Panc1 (cell line): ENCODE measurements at places on chromosomes 16 and 17.

- DNase-seq: no peak
These were observed 9.4 kb downstream of the TOX3 start for GRCh38 chr16:52537516-52537915.

DNA sequence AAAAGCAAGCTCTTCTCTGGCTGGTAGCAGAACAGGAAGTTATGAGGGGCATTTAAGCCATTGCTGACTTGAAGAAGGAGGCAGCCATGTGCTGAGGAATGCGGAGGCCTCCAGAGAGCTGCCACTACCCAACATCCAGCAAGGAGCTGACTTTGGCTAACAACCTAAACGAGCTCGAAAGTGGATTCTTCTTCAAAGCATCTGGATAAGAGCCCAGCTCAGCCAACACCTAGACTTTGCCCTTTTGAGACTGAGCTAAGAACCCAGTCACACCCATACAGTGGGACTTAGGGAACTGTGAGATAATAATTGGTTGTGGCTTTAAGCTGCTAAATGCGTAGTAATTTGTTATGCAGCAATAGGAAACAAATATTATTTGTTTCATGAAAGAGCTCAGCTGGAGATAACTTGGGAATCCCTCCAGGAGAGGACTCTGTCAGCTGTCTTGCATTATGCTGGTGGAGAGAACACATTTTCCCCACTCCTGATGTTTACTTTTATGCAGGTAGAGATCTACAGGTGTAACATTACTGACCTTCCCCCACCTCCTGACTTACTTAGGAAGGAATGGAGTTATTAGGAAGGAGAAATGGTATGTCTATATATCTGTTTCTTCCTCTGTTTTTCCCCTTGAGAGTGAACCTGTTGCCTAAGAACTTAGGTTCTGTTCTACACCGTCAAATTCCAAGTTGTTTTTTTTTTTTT lies 52.7 kb upstream of the ZNF629 start:
- DNase-seq: no peak

DNA sequence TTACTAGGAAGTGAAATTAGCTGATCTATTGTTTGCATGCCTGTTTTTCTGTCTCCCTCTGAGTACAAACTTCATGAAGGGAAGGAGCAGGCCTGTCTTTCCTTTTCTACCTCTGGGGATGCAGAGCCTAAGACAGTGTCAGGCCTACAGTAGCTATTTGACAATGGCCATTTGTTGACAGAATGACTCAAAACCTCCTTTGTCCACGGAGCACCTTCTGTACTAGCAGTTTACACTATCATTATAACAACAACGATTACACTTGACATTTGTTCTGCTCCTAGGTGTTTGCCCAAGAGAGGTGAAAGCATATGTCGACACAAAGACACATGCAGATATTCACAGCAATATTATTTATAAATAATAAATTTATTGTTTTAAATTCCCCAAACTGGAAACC lies 132.3 kb upstream of the IRX3 start:
- DNase-seq: no peak

DNA sequence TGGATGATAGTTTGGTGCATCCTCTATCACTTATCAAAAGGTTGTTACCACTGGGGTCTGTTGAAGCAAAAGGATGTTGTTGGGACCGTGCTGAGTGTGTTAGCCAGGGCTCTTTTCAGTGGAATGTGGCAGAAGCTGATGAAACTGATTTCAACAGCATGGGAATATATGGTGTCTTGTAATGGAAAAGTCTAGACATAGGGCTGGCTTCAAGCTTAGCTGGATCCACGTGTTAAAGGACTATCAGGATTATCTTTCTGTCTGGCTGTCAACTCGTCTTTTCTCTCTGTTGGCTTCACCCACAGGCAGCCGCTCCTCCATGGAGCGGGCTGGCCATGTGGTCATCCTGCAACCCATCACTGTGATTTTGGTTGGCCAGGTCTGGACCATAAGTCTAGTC lies 8.7 kb downstream of the SNX29 start:
- DNase-seq: no peak

DNA sequence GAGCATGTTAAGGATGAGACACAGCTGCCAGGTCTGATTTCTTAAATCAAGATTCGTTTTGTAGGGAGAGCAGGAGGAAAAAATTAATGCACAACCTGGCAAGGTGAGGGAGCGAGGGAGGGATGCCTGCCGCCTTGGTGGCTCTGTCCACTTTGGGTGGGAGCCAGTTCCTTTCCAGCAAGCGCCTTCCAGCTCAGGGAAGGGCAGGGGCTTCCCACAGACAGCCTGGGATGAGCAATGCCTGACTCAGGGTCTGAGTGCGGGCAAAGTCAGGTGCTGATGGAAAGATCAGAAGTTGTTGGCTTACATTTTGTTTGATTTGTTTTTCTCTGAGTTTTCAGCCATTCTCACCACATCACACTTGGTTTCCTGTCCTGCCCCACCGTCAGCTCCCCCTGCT lies 220.7 kb downstream of the ENGASE start:
- no peak for DNase-seq

DNA sequence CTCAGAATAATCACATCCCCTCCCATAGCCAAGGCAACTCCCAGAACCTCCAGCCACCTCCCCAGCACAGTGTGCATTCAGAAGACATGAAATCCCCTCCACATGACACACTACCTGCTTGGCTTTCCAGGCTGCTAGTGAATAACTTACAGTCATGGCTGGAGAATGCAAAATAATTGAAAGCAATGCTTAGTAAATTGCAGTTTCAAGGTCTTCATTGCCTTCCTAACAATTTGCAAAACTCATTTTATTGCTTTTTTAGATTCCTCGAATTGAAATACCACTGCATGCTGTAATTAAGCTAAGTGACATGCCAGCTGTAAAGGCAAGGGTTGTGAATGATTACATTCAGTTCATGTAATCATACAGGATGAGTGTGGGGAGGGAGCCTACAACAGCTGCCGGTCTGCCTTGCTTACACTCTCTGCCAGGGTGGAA lies 29.0 kb upstream of the HOXB13 start:
- no peak for DNase-seq

DNA sequence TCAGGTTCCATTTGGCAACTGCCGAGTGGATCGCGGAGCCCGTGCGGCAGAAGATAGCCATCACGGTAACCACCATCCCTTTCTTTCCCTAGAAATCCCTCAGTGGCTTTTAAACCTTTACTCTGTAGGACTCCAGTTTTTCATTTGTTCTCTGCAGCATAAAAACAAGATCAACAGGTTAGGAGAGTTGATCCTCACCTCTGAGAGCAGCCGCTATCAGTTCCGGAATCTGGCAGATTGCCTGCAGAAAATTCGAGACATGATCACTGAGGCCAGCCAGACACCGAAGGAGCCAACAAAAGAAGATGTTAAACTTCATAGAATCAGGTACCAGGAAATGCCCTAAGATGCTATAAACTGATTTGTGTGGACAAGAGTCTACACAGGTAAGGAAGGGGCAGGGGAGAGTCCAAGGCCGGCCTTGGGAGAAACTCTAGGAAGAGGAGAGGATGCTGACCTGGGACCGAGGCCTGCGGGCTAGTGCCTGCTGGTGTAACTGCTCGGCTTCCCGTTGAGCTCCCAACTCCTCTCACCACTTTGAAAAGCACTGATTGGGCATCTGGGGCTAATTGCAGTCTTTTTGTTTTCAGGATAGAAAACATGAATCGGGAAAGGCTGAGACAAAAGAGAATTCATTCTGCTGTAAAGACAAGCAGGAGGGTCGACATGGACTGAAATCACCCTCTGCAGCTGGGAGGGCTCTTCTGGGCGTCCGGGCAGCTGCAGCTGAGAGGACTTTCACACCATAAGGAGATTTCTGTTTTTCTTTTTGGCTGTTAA lies 8.1 kb downstream of the MRPL58 start:
- DNase-seq: no peak

DNA sequence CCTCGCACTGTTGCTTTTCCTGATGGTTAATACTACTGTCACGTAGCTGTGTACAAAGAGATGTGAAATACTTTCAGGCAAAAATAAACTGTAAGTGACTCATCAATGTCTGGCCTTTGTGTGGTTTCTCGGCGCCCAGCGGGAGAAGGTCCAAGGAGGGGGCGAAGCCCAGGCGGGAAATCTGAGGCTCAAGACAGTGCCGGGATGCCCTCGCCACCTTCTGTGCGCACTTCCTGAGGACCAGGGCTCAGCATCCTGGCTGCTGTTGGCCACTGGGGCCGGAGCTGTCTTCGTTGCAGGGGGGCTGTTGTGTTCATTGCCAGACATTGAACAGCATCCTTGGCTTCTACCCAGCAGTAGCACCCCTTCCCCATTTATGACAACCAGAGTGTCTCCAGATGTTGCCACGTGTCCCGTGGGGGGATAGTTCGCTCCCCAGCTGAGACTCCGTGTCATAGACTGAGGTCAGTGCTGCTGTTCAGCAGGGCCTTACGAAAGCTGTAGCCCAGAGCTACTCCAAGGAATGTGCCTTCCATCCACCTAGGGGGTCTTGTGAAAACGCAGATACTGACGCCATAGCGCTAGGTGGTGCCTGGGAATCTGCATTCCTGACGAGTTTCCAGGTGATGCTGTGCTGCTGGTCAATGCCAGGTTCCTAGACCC lies 67.3 kb upstream of the PLCG2 start:
- DNase-seq: no peak

- no peak for DNase-seq
These were observed 41.3 kb downstream of the BEAN1 start for GRCh38 chr16:66468321-66468965.
